ENCODE measurements at places on chromosomes 12 and 14. TPM values are rescaled to one million over a fixed set of nuclear protein-coding genes. Genes with fewer than 3 reads are reported as not detected.

CHFR gene
- 47.7 TPM for total RNA-seq

DNA sequence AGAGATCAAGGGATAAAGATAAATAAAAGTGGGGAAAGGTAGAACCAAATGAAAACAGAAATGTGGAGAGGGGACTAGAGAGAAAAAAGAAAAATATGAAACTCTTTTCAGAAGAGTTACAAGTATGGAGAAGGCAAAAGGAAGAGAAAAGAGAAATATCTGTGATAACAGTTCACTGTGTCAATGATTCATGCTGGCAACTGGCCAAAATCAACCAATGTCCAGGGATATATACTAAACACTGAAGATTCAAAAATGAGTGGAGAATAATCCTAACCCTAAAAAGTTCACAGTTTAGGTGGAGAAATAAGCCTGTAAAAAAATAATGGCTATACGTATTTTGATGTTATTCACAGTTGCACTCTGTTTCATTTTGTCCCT is 372.3 kb upstream of the KITLG start:
- DNase-seq: no peak

GZMH gene
- not detected for total RNA-seq

DNA sequence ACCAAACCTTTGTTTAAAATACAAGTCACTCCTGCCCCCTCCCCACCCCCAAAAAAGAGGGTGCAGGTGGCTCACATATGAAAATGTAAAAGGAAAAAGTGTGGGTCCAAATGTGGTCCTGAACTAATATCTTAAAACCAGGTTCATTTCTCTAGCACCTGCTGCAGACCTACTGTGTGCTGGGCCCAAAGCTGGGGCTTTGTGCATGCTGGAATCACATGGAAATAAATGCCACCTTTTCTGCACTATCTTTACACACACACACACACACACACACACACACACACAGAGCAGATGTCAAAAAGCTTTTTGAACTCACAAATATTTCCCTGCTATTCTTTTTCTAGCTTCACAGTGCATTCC is 3.2 kb upstream of the BCL11B start:
- DNase-seq: no peak

RSRC2 gene
- 55.4 TPM for total RNA-seq

DNA sequence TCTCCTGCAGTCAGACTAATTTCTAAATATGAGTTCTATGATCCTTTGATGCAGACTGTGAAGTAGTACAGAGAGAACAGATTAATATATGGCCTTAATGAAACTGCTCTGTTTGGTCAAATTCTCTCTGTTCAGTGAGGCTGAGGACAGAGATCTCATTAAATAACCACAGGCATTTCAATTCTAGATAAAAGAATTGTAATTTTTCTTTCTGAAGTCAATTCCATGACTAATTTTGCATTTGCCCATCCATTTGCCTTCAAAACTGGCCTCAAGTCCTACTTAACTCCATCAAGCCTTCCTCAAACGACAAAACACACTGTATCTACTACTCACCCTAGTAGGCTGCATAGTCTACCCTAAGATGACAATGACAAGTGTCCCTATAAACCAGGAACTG is 67.1 kb downstream of the DUSP16 start:
- DNase-seq: no peak

C12orf75 gene
- total RNA-seq: 35.1 TPM

- DNase-seq: no peak
These were observed 25.3 kb downstream of the GPRC5D start for GRCh38 chr12:12926571-12927071.

STAC3 gene
- 3.0 TPM for total RNA-seq

TMEM30B gene
- total RNA-seq: 22.9 TPM

GRCh38 chr14:28603606-28604005 is 163.0 kb upstream of the FOXG1 start:
- no peak for DNase-seq

DNA sequence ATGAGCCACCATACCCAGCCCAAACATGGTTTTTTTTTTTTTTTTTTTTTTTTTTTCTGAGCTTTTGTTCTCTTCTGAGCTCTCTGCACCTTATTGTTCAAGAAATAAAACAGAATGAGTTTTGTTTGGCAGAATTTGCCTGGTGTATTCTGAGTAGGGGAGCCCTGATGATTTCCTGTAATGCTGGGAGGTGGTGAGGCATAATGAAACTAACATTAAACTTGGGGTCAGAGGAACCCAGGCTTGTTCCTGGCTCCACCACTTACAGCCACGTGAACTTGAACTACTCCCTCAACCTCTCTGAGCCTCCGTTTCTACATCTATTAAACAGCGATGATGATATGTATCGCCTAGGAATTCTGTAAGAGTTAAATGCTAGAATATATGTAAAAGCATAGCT is 276.3 kb upstream of the CRY1 start:
- DNase-seq: no peak

GRCh38 chr12:9736936-9737705 is 4.2 kb upstream of the CLECL1 start:
- no peak for DNase-seq

KCNH3 gene
- 0.12 TPM for total RNA-seq

- no peak for DNase-seq
These were observed 183.5 kb downstream of the ADGRD1 start for GRCh38 chr12:131137009-131137835.
